ENCODE measurements at places on chromosomes 2 and 18.

DNA sequence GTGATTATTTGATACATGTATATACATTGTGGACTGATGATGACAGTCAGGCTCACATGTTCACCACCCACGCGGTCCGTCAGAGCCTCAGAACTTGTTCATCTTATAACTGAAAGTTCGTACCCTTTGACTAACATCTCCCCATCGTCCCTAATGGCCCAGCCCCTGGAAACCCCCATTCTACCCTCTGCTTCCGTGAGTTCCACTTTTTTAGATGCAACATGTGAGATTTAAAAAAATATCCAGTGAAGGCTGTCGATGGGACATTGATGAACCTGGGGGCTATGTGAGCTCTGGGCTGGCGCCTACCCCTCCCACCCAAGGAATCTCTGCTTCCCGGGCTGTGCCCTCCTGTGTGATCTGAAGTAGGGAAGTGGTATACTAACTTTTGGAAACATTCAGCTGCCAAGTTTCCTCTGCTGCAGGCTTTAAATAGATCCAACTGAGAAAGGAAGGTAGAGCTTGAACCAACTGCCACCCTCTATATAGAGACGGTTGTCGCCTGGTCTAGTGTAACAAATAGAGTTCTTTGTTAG lies 163.8 kb downstream of the FAM210A start:
- no peak for DNase-seq

- no peak for DNase-seq
These were observed 5.5 kb downstream of the RNPEPL1 start for GRCh38 chr2:240573516-240574385.

GRCh38 chr18:79617511-79618500 lies 61.8 kb upstream of the CTDP1 start:
- no peak for DNase-seq

DNA sequence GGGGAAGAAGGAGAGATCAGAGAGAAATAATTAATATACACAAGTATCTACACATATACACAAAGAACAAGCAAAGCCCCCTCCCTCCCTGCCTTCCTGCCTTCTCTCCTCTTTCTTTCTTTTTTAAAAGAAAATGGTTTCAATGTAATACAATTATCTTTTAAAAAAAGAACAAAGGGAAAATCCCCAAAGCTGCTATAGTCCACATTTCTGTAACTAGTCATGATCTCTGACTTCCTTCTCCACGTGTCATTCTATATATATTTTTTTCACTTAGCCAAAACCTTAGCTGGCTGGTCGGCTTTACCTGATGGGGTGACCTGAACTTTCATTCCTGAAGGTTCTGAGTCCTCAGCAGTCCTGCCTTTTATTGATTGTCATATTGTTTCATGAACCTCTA lies 44.3 kb downstream of the MAP3K20 start:
- no peak for DNase-seq

DNA sequence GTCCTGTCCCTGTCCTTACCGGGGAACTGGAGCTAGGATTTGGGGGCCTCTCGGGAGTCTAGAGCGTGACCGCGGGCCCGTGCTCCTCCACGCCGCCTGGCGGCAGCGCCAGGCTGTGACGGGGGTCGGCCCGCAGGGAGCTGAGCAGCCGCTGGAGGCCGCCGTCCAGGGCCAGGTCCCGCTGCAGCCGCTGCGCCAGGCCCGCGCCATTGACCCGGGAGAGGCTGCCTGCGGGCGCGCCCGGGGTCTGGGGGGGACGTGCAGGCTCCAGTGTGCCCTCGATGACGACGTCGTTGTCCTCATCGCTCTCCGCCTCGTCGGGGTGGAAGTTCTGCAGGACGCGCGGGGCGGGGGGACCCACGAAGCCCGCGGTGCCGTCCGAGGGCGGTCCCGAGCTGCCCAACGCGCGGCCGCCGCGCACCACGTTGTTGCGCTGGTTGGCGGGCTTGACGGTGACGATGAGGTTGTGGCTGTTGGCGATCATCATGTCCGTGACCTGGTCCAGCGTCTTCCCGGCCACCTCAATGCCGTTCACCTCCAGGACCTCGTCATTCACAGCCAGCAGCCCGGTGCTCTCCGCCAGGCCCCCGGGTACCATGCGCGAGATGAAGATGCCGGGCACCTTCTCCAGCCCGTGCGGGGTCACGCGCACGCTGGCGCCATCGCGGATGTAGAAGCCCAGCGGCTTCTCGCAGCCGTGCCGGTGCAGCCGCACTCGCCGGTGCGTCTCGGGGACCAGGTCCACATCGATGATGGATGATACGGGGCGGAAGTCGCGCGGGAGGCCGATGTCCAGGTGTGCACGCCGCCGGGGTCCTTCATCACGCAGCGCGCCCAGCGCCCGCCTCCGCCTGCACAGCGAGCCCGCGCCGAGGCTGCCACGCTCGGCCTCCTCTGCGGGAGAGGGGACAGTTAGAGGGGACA lies 50.9 kb downstream of the ADNP2 start:
- DNase-seq, result no peak

GRCh38 chr2:148231858-148232257 lies 211.0 kb downstream of the MBD5 start:
- DNase-seq, result no peak

DNA sequence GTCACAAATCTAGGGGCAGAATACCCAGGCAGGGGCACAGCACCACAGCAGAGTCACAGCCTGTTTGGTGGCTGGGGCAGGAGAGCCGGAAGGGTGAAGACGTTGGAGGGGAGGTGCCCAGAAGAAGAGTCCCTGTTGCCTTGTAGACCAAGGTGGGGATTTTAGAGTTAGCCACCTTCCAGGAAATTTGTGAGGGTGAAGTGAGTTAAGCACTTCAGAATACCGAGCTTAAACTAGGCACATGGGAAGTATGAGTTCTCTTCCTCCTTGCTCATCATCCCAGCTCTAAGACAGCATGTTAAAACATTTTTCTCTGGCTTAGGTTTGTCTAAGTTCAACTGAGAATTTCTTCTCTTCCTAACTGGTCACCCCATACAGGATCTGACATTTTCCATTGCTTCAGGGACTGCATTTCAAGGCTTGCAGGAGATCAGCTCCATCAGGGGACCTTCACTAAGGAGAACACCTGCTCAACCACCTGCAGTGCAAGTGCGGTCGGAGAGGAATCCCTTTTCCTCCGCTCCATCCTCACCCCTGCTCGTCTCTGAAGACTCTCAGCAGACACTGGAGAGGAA lies 26.5 kb upstream of the PHLPP1 start:
- no peak for DNase-seq

DNA sequence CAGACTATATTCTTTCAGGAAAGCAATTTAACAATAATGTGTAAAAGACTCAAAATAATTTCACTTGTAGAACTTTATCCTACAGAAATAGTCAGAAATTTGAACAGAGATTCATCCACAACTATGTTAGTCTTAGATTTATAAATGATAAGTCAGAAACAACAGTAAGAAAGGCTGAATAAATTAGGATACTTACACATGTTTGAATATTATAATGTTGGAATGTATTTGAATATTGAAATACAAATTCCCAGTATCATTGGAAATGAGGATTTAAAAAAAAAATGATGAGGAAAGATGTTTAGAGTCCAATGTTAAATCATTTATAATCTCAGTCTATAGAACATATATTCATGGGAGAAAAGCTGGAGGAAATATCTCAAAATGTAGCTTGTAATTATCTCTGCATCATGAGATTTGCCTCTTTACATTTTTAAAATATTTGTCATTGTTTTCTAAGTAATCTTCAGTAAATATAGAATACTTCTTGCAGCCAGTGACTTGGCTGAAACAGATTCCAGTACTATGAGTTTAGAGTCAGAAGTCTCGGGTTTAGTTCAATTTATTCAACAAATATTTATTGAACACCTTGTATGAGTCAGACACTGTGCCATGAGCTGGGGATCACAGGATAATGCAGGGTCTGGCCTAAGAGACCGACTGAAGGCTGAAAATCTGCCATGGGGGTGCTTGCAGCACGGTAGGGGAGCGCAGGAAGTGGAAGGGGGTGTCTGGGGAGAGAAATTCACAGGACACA lies 32.3 kb downstream of the CXCR4 start:
- no peak for DNase-seq

DNA sequence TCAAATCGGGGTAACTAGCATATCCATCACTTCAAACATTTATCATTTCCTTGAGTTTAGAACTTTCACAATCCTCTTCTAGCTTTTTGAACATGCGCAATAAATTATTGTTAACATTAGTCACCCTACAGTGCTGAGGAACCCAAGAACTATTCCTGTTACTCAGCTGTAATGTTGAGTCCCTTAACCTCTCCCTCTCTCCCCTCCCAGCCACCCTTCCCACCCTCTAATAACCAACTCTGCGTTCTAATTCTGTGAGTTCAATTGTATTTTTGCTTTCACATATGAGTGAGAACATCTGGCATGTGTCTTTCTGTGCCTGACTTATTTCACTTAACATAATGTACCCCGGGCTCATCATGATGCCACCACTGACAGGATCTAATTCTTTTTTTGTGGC lies 78.6 kb upstream of the RANBP2 start:
- DNase-seq, result no peak

GRCh38 chr2:183069174-183069573 lies 9.4 kb upstream of the DUSP19 start:
- DNase-seq, result no peak
